ENCODE measurements at places on chromosomes 6 and 20. TPM values are rescaled to one million over a fixed set of nuclear protein-coding genes. Genes with fewer than 3 reads are reported as not detected.

GRCh38 chr6:116034327-116034726, 26.4 kb downstream of the FRK start:
- H3K27ac ChIP-seq, result no peak overlapping the region
- H3K4me1 ChIP-seq, result no peaks in the 10 kb centered on the region
- peaks cover 23% of the 10 kb centered on the region for H3K27me3 ChIP-seq
- DNase-seq, result no peak

- H3K27ac ChIP-seq, result no peak overlapping the region
- H3K27me3 ChIP-seq, result peaks cover 21% of the 10 kb centered on the region
- H3K4me1 ChIP-seq, result peaks cover 11% of the 10 kb centered on the region
Measured at GRCh38 chr20:50213531-50214106, 23.0 kb downstream of the CEBPB start.

GRCh38 chr6:166977621-166978525, 21.3 kb upstream of the CEP43 start:
- no peaks in the 10 kb centered on the region for H3K36me3 ChIP-seq
- no peak overlapping the region for H3K27ac ChIP-seq

GRCh38 chr6:39923394-39923793, 10.9 kb downstream of the MOCS1 start:
- no peak overlapping the region for H3K27ac ChIP-seq
- DNase-seq, result no peak
- H3K4me3 ChIP-seq, result no peak overlapping the region
- H3K4me1 ChIP-seq, result peaks cover 5% of the 10 kb centered on the region
- H3K27me3 ChIP-seq, result no peaks in the 10 kb centered on the region

GRCh38 chr20:43666376-43667328, at the start of gene MYBL2:
TSS of gene MYBL2 (plus strand) at chr20:43667114. CDS start at chr20:43667284, 170 bp downstream.
- H3K4me1 ChIP-seq, result no peaks in the 10 kb centered on the region
- peak within 1 kb of the TSS; percentile 72 for H3K4me3 ChIP-seq
- peak; percentile 78 for DNase-seq
- no peak within 1 kb of the TSS for H3K27ac ChIP-seq

DNA sequence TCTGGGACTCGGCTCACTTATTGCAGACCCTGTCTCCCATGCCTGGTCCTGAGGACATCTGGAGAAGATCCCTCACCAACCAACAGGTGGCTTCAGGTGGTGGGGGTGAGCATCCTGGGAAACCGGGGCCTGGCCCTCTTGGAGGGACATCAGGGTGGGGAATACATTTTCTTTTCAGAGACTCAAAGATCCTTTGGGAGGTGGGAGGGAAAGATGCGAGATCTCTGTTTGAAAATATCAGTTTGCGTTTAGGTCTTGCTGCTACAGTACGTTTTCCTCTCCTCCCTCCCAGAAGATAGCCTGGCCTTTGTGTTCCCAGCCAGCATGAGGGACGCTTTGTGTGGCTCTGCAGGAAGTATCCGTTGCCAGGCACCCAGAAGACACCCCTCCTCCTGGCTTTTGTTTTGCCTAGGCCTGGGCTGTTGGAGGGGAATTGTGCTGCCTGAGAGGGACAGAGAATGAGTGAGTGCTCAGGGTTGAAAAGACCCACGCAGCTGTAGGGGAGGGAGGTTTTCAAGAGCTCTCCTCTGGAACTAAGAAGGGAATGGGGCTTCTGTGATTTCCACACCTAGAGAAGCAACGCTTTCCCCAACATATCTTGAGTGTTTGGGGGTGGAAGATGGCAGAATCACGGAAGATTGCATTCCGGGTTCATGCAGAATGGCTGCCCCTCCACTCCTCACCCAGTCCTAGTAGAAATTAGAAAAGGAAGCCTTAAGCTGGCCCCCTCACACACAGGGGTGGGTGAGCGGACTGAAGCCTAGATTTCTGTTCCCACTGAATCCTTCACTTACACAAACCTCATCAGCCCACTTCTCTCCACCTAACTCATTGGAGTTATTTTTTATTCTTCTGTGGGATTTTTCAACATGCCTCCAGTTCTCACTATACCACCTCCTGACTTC, 22.0 kb upstream of the SLC2A12 start:
- no peak overlapping the region for H3K4me3 ChIP-seq
- peaks cover 2% of the 10 kb centered on the region for H3K27me3 ChIP-seq
- no peaks in the 10 kb centered on the region for H3K36me3 ChIP-seq

GRCh38 chr6:92906385-92906784, 513.0 kb downstream of the EPHA7 start:
- H3K4me3 ChIP-seq, result no peak overlapping the region
- H3K36me3 ChIP-seq, result no peaks in the 10 kb centered on the region
- H3K27me3 ChIP-seq, result no peaks in the 10 kb centered on the region
- no peak for DNase-seq
- H3K27ac ChIP-seq, result no peak overlapping the region

- peaks cover 26% of the 10 kb centered on the region for H3K27me3 ChIP-seq
- H3K4me1 ChIP-seq, result no peaks in the 10 kb centered on the region
- no peak overlapping the region for H3K27ac ChIP-seq
Measured at GRCh38 chr20:1868856-1869255, 26.4 kb upstream of the SIRPA start.

DNA sequence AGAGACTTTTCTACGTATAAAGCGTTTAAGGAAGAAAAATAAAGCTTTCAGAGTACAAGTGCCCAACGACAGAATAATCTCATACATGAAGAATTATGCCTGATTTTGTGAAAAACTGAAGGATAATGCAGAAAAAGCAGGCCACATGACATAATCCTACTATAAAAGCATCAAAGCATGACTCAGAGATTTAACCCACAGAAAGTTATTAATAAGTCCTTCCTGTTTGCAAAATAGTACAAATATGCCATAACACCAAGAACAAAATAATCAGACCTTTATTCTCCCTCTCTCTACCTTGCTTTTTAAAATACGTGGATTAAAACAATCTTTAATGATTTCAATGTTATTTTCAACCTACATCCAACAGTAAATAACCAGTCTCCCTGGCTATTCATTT, 118.6 kb upstream of the BCLAF1 start:
- no peak overlapping the region for H3K4me3 ChIP-seq
- H3K4me1 ChIP-seq, result no peaks in the 10 kb centered on the region
- no peak overlapping the region for H3K27ac ChIP-seq
- DNase-seq, result no peak
- peaks cover 12% of the 10 kb centered on the region for H3K27me3 ChIP-seq

GRCh38 chr20:62703853-62704228, 4.8 kb upstream of the NTSR1 start:
- peaks cover 4% of the 10 kb centered on the region for H3K4me1 ChIP-seq
- no peaks in the 10 kb centered on the region for H3K36me3 ChIP-seq
- no peak for DNase-seq
- H3K27me3 ChIP-seq, result no peaks in the 10 kb centered on the region
- H3K4me3 ChIP-seq, result peak overlapping the region; percentile 26

PRICKLE4 gene
- not detected for total RNA-seq

NR2E1 gene
- total RNA-seq, result not detected

WFDC2 gene
- not detected for total RNA-seq
